Caki2 (cell line): ENCODE measurements at places on chromosomes 7 and 10. TPM values are rescaled to one million over a fixed set of nuclear protein-coding genes. Genes with fewer than 3 reads are reported as not detected.

Gene LIPK
- total RNA-seq: not detected in 2 replicates

Gene CPED1
- not detected in 2 replicates for total RNA-seq

Gene GDF10
- not detected in 2 replicates for total RNA-seq

Gene EPO
- not detected in 2 replicates for total RNA-seq

Gene NPC1L1
- not detected in 2 replicates for total RNA-seq

Gene DPYSL4
- total RNA-seq: 0.14 TPM in 1 of 2 replicates, not detected in the other

Gene SRRM3
- total RNA-seq: 1.1 and 1.3 TPM in 2 replicates

Gene FRMPD2
- total RNA-seq: 0.91 and 1.2 TPM in 2 replicates

Gene PLEKHS1
- total RNA-seq: not detected in 2 replicates

Gene NUDCD3
- total RNA-seq: 29.4 and 30.3 TPM in 2 replicates
